ENCODE measurements at places on chromosomes 5 and 9.

- DNase-seq: peak; percentile 94
Observed at GRCh38 chr9:131349881-131350563, 43.9 kb upstream of the PRRC2B start.

GRCh38 chr5:8005416-8005815 lies 136.5 kb downstream of the MTRR start:
- DNase-seq: no peak

DNA sequence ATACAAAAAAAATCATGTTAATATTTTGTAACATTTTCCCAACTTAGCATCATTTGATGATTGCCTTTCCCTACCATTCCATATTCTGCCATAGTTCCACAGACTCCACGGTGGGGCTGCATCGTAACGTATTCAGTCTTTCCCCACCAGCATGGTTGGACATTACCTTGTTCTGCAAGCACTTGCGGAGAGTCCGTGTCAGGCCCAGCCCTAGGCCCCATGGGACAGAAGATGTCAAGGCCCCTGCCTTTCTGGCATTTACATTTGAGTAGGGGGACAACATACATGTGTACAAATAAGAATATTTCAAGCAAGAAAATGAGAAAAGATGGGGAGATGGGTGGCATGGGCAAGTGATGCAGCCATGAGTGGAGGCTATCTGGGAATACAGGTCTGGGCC lies 8.2 kb upstream of the PHF2 start:
- no peak for DNase-seq

DNA sequence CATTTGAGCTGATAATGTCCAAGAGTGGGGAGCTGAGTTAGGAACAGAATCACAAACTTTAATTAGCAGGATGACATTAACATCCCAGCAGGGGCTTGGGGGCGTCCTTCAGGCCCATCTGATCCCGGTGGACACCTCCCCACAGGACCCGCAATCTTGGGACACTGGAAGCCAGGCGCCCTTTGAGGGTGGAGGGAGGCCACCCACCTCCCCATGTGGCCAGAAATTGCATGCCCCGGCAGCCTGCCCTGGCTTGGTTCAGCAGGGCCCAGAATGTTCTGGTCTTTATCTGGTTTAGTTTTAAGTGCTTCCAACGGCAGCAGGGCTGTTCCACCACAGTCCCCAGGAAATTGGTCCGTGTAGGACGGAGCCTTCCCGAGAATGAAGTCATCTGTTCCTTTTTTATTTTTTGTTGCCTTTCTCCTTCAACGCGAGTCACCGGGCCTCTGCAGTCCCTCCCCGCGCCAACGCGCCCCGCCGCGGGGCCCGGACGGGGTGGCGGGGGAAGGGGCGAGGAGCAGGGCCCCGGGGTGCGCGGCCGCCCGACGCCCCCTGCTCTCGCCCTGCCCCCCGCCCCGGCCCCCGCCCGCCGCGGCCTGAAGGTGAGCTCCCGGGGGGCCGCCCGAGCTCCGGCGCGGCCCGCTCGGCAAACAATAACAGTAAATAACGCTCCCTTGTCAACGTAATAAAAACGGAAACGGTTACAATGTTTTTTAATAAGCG lies 207.9 kb downstream of the C9orf50 start:
- no peak for DNase-seq

DNA sequence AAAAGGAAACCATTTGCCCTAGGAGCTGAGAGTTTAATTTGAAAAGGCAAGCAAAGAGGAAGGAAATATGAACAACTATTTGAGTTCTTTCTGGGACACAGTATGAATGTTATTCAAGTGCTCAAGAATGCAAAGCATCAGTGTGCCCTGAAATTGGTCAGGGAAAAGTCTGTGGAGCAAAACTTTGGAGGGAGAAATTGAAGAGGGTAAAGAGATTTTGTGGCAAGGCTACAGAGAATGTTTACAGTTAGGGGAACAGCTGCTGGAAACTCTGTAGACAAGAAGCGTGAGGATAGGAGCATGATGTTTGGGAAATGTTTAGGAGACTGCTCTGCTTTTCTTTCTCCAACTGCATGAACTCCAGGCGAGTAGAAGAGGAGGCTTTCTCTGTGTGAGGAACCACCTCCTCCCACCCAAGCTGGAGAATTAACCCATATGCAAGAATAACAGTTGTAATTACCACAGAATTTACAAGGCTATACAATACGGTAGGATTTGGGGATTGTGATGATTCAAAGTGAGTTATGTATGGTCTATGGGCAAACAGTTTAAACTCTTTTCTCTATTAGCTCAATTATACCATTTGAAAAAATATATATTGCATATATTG lies 75.4 kb upstream of the IL7R start:
- DNase-seq: no peak

GRCh38 chr5:88545338-88545737 lies 276.7 kb upstream of the TMEM161B start:
- no peak for DNase-seq

DNA sequence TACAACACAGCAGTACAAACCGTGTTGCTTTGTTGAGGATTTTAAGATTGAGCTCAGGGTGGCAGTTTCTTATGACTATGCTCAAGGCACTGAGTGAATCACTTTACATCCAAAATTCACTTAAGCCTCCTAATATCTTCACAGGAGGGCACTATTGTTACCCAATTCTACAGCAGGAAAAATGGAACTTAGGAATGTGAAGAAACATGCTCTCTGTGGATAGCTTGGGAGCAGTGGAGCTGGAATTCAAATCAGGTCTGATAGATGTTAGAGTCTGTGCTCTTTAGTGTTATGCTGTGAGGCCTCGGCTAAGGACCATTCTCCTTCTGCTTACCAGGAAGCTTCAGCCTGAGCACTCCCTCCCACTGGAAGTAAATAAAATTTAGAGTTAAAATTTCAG lies 18.7 kb upstream of the HMHB1 start:
- DNase-seq: no peak

DNA sequence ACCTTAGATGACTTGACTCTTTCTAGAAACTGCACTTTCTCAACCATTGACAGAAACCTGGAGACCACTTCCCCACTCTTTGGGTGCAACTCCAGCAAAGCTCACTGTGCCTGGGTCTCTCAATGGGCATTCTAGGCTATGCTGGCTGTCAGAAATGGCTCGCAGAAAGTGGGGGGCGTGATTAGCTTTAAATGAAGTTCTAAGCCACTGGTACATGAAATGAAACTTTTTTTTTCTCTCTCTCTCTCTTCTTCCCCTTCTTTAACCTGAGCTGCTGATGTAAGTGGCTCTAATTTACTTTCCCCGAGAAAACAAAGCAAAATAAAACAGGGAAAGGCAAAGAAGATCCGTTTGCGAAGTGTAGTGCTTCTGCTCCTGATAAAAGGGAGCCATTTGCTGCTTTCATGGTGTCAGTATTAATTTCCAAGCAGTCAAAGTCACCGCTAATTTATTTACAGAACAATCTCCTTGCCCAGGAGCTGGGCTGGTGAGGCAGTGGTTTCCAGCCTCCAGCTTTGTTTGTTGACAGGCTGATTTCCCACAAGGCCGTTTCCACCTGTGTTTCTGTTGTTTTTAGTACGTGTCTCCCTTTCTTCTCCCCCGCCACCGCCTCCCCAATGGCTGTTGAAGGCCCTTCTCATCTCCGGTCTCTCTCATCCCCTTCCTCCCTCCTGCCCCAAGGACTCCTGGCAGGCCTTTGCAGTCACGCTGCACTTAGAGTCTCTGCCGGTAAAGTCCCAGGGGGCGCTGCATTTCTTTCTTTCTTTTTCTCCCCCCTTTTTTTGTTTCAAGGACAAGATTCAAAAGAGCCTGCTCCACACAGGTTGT lies 422.9 kb downstream of the EBF1 start:
- DNase-seq: peak; percentile 54

DNA sequence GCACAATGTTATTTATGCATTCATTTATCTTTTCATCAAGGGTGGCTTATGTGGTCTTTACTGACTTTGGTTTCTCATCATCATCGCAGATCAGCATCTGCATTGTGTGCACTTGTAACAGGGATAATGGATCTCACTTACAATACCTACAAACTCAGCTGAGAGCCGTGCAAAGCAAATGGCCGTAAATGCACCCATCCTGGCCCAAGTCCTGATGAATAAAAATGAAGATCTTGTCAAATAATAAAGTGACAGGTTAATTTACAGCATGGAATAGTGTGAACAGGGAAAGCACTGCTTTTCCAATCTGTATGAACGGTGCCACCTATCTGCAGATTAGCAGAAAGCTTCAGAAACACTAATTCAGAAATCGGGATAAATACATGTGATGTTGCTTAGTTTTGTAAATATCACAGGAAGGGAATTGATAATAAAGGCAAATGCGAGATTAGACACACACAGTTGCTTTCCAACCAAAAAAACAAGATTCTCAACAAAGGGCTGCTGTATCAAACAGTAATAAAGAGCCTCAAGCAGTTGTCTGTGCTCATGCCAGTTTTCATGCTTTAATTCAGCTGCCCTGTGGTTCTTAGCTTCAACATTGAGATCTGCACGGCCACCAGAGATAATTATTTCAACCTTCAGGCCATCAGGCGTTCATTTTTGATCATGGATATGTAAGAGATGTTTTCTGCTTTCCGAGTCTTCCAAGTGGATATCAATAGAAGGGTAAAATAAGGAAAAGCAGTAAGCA lies 153.4 kb upstream of the POU5F2 start:
- DNase-seq: no peak

GRCh38 chr5:45098483-45098882 lies 289.7 kb downstream of the MRPS30 start:
- no peak for DNase-seq

DNA sequence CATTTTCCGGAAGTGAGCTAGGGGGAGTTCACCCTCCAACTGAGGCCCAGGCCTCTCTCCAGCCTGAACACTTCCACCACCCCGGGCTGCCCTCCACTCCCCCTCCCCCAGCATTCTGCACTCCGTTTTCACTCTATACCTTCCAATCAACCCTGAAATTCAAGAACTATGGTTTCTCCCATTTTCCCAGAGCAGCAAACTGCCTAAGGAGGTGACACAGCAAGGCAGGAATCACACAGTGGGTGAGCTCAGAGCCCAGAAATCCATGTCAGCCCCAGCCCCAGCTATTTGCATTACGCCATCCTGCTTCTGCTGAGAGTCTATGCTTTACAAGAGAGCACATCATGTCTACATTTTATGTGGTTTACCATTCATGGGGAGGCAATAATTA lies 11.9 kb downstream of the MSX2 start:
- DNase-seq: no peak

DNA sequence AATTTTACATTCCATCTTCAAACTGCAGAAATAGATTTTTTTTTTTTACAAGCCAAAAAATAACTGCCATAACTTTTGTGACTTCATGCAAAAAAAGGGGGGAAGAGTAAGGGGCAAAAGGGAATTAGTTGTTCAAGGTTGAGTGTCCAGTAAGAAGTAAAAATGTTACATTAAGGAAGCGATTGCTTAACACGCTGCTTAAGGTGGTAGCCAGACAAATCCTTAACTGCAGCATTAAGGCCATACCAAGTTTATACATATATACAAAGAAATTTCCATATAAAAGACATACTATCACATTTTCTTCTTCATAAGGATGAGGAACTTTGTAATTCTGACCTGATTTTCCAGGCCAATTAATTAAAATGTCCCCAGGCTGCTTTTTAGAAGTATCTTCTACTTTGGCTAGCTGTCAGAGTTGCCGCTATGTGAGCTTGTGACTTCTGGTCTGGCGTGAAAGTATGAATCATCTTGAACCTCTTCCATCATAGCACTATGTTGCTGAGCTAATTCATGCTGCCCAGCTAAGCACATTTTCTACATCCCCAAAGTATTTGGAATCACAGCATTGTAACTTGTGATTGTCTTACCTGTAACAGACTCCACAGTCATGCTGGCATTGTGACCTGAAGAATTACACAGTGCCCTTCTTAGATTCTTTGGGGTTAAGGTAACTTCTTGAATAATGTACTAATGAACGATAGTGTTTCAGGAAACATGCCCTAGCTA lies 40.0 kb downstream of the G3BP1 start:
- DNase-seq: no peak

DNA sequence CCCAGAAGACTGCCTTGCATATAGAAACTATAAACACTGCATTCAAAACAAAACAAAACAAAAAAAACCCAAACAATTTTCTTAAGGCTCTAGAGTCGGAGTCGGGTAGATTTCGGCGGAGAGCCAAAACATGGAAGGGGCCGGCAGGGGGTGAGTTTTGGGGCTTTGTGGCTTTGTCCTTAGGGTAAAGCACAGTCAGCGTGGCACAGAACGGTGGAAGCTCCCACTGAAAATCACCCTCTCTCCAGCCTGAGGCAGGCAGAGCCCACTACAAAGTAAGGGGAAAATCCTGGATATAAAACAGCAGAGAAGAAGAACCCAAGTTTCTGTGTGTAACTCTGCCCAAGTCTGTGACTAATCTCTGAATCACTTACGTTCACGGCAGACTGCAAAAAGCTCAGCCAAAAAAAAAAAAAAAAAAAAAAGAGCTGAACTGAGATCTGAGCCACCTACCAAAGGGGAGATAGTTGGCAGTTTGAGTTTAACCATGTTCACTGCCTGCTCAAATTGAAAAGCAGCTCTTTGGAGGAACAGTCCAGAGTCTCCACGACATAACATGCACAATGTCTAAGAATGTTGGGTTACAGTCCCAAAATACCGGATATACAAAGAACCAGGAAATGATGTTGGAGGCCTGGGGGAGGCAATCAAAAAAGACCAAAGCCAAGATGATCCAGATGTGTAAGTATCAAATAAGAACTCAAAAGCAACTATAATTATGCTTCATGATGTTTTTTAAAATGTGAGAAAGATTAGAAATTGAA lies 26.6 kb upstream of the OR2K2 start:
- peak; percentile 15 for DNase-seq

DNA sequence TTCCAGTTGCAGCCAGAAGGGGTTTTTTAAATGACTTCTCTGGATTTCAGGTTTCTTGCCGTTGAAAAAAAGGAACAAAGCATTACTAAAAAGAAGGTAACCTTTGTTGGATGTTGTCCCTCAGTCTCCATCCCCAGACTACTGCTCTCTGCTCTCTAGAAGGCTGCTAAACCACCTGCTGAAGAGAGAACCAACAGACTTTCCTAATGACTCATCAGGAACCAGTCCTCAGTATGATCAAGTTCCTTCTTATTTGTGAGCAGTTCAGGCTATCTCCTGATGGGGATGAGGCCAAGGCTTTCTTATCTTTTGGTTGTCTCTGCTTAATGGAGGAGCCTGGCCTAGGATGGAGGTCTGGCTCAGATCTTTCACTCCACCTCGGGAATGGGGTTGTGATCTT lies 4.1 kb downstream of the KIF4B start:
- no peak for DNase-seq

DNA sequence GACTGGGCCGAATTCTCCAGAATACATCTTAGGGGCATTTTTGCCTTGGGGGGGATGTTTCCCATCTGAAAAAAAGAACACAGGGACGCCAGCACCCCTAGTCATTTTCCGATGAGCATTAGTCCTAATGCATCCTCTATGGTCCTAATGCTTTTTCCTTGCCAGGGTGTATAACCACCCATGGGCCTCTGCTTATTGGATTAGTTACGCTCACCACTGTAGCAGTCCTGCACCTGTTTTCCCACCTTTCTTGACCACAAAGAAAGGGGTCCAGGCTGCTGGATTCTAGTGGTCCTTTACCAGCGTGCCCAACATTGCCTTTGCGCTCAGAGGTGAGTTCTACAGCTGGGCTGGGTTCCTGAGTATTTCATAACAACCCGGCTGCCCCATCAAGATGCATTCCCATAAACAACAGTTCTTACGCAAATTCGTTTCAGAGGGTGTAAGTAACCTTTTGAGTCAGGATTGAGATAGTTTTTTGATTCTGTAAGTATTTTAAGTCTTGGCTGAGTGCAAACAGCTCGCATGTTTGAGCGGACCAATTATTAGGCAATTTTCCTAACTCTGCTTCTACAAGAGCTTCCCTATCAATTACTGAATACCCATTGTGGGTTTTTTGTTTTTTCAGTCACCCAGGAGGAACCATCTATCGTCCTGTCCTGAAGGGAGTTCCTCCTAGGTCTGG lies 135.1 kb downstream of the DROSHA start:
- no peak for DNase-seq

All from H7 (cell line).